GM23248 (cell line): ENCODE measurements at places on chromosomes 7 and 10. TPM values are rescaled to one million over a fixed set of nuclear protein-coding genes. Genes with fewer than 3 reads are reported as not detected.

- no peak for DNase-seq
- H3K36me3 ChIP-seq, result no peaks in the 10 kb centered on the region
- H3K4me3 ChIP-seq, result no peak overlapping the region
Measured at GRCh38 chr7:74275401-74275881, 13.8 kb upstream of the CLIP2 start.

DNA sequence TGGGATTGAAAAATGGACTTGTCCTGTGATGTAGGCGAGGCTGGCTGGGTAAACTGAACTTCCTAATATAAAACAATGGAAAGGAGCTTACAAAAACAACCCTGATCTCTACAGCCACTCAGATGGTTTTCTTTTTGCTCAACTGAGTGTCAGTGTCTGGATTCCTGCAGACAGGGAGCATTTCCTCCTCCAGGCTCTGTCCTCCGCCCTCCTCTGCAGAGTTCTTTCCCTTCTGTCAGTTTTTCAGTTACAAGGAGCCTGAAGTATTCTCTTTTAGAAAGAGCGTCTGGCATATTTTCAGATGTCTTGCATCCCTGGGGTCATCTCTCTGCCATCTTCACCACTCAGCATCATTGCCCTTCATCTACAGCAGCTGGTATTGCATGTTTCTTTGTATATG, 50.0 kb upstream of the PITRM1 start:
- H3K27ac ChIP-seq, result peak overlapping the region; percentile 59
- no peaks in the 10 kb centered on the region for H3K27me3 ChIP-seq
- peaks cover 50% of the 10 kb centered on the region for H3K4me1 ChIP-seq
- peak; percentile 25 for DNase-seq
- peak overlapping the region; percentile 44 for H3K4me3 ChIP-seq

- DNase-seq, result no peak
- no peaks in the 10 kb centered on the region for H3K27me3 ChIP-seq
- H3K4me1 ChIP-seq, result no peaks in the 10 kb centered on the region
- no peaks in the 10 kb centered on the region for H3K36me3 ChIP-seq
- H3K4me3 ChIP-seq, result no peak overlapping the region
Measured at GRCh38 chr7:154861589-154861988, 141.3 kb downstream of the PAXIP1 start.

CAMK1D gene
- 0.13 and 0.22 TPM in 2 replicates for total RNA-seq
